Tibial nerve (tissue), 4 donors: ENCODE measurements at places on chromosomes 2 and 18.

GRCh38 chr2:81658227-81658626 lies 1353.7 kb upstream of the LRRTM1 start:
- no peaks in the 10 kb centered on the region for H3K4me1 ChIP-seq
- H3K4me3 ChIP-seq: no peak overlapping the region
- H3K27ac ChIP-seq: no peak overlapping the region
- no peak for DNase-seq
- no peaks in the 10 kb centered on the region for H3K27me3 ChIP-seq

GRCh38 chr18:49399003-49399402 lies 61.4 kb downstream of the DYM start:
- H3K27ac ChIP-seq: no peak overlapping the region
- no peak overlapping the region for H3K4me3 ChIP-seq
- no peaks in the 10 kb centered on the region for H3K4me1 ChIP-seq
- no peak for DNase-seq
- no peaks in the 10 kb centered on the region for H3K27me3 ChIP-seq

- H3K4me3 ChIP-seq: no peak overlapping the region
- H3K4me1 ChIP-seq: no peaks in the 10 kb centered on the region
- no peak overlapping the region for H3K27ac ChIP-seq
- H3K27me3 ChIP-seq: no peaks in the 10 kb centered on the region
These were observed 14.1 kb downstream of the LIMS1 start for GRCh38 chr2:108548208-108549003.

- H3K27me3 ChIP-seq: peaks cover 6% of the 10 kb centered on the region
- no peak for DNase-seq
- H3K4me1 ChIP-seq: no peaks in the 10 kb centered on the region
These were observed 86.6 kb upstream of the EPC2 start for GRCh38 chr2:148557844-148558436.

DNA sequence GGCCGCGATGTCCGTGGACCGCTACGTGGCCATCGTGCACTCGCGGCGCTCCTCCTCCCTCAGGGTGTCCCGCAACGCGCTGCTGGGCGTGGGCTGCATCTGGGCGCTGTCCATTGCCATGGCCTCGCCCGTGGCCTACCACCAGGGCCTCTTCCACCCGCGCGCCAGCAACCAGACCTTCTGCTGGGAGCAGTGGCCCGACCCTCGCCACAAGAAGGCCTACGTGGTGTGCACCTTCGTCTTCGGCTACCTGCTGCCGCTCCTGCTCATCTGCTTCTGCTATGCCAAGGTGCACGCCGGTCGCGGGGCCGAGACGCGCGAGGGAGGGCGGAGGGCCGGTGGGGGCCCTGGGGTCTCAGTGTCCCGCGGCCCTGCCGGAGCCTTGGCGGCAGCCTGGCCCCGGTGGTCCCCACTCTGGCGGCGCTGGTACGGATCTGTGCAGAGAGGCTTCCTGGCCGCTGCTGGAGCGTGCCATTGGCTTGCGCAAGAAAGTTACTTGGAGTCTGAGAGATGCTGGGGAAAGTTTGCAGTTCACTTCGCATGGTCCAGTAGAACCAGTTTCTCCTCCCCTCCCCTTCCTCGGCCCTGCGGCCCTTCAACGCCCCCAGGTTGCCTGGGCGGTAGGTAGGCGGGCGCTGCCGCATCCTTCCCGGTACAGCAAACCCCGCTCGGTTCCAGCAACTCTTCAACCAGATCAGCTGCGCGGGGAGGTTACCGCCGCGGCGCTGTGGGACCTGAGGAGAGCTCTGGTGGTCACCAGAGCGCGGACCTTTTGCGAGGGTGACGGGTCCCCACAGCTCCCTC lies 1.5 kb downstream of the GALR1 start:
- no peaks in the 10 kb centered on the region for H3K36me3 ChIP-seq
- no peak for DNase-seq
- H3K27me3 ChIP-seq: no peaks in the 10 kb centered on the region
- H3K4me1 ChIP-seq: peaks cover 8% of the 10 kb centered on the region
- H3K4me3 ChIP-seq: no peak overlapping the region

- no peak for DNase-seq
- no peak overlapping the region for H3K27ac ChIP-seq
- no peaks in the 10 kb centered on the region for H3K4me1 ChIP-seq
These were observed 34.2 kb downstream of the MRPS9 start for GRCh38 chr2:105072039-105072438.

GRCh38 chr2:186675380-186675779 lies 18.5 kb upstream of the FAM171B start:
- DNase-seq: no peak
- H3K27me3 ChIP-seq: no peaks in the 10 kb centered on the region
- no peak overlapping the region for H3K27ac ChIP-seq
- H3K36me3 ChIP-seq: peaks cover 21% of the 10 kb centered on the region

GRCh38 chr2:232843834-232844233 lies 26.2 kb upstream of the SNORC start:
- peaks cover 2% of the 10 kb centered on the region for H3K4me1 ChIP-seq
- H3K4me3 ChIP-seq: no peak overlapping the region
- H3K27ac ChIP-seq: no peak overlapping the region
- peaks cover 34% of the 10 kb centered on the region for H3K36me3 ChIP-seq
- DNase-seq: no peak

DNA sequence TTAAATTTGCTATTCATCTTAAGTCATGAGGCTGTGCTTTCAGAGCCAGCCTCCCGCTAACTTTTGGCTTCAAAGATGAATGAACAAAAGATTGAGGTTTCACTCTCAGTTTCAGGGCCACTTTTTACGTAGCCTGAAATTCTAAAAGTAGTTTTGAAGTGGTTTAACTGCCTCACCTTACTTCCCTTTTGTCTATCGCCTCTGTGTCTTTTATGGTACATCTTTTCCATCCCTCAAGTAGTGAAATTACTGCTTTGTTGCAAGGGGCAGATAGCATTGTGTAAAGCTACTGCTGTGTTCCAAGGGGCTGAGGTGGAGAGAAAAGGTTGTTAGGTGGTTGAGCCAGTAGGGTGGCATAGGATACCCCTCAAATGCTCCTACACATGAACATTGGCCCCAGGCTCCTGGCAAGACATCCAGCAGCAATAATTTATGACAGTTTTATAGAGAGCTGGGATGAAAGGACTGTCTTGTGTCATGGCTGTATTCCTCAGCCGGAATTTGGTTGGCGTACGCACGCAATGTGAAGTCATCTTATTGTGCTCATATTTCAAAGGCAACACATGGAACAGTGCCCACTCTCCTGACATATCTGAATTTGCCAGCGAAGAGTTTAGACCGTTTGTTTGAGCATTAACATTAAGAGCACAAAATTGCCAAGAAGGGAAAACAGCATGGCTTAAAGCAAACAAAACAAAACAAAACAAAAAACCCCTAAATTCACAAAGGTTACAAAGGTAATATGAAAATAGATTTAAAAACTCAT lies 32.2 kb downstream of the QPCT start:
- DNase-seq: peak; percentile 70
- H3K27me3 ChIP-seq: no peaks in the 10 kb centered on the region
- H3K27ac ChIP-seq: peak overlapping the region; percentile 89

DNA sequence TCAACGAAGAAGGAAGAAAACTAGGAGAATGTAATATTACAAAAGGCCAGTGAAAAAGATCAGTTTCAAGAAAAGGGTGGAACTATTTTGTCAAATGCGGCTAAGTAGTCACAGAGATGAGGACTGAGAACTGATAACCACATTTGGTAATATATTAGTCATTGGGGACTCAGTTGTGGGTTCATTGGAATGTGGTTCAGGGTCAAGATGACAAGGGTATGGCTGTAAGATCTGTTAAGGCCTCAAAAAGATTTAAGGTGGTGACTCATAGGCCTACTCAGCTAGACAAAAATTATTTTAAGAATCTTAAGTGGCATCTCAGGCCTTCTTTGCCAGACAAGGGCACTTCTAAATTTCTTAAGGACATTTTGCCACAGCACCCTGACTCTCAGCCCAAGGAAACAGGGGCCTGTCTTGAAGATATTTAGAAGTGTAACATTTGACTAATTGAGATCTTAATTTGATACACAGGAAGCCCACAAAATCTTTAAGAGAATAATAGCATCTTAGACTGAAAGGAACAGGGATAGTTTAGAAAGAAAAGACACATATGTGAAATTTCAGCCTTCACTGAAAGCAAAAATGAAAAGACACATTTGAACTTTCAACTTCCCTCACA lies 81.3 kb downstream of the STRADB start:
- no peak overlapping the region for H3K4me3 ChIP-seq
- no peak overlapping the region for H3K27ac ChIP-seq
- no peaks in the 10 kb centered on the region for H3K36me3 ChIP-seq
- no peaks in the 10 kb centered on the region for H3K27me3 ChIP-seq

GRCh38 chr2:6183226-6183625 lies 491.0 kb downstream of the SOX11 start:
- no peaks in the 10 kb centered on the region for H3K36me3 ChIP-seq
- H3K4me1 ChIP-seq: no peaks in the 10 kb centered on the region

DNA sequence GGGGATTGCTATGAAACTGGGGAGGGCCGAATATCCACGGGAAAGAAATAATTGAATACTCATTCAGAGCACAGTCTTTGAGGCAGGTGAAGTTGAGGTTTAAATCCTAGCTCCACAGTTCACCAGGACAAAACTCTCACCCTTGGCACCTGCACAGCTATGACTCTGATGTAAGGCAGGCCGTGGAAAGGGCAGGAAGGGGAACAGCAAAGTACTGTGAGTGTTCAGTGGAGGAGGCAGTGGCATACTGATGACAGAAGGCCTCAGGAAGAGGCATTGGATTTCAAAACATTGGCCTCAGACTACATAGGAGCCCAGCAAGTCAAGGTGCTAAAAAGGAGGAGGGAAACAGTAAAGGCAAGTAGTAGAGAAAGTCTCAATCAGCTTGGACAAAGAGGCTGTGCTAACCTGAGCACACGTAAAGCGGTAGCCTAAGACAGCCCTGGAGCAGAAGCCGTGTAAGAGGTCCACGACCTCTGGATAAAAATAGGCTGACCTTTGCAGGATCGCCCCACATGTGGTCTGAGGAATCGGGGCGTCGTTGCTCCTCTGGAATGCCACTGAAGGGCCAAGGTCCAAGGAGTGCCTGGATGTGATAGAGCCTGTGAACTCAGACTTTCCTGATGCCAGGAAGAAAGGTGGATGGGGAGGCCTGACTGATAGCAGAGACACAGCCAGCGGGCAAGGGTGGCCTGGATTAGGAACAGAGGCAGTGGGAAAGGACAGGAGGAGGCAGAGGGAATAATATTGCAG lies 243.6 kb downstream of the PID1 start:
- no peaks in the 10 kb centered on the region for H3K36me3 ChIP-seq
- DNase-seq: no peak
- no peaks in the 10 kb centered on the region for H3K4me1 ChIP-seq
- no peak overlapping the region for H3K4me3 ChIP-seq

DNA sequence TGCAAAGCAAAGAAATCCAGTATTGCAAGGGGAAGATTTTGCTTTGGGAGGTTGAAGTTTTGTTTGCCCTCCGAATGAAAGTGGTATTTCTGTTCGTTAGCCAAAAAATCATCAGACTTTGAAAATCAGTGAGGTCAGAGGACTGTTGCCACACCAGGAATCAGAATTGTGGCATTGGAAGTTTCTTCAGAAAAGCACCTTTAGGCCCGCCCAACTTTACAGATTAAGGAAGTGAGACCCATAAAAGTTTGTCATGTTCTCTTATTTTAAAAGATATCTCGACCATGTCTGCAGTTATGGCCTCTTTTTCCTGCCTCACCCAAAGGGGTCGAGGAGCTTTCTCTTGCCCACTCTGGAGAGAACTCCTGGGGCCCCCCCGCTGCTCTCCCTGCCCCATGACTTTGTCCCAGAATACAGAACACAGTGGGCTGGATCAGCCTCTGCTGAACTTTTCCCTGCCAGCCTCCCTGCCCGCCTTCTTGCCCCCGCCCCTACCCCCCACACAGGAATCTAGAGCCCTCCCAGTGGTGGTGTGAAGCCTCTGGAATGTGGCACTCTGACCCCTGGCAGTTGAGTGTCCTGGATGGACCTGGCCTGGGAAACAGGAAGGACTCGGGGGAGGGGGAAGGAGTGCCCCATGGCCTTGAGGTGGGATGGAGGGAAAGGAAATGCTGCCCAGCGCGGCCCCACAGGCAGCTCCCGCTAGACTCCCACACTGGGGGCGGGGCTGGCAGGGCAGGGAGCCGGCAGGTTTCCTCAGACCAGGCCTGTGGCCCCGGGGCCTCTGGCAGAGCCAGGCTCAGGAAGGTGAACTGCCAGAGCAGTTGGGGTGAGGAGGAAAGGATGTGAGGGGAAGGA lies 25.3 kb downstream of the CRIM1 start:
- no peak overlapping the region for H3K27ac ChIP-seq
- no peaks in the 10 kb centered on the region for H3K27me3 ChIP-seq
- peaks cover 53% of the 10 kb centered on the region for H3K4me1 ChIP-seq
- H3K36me3 ChIP-seq: no peaks in the 10 kb centered on the region
- no peak for DNase-seq

DNA sequence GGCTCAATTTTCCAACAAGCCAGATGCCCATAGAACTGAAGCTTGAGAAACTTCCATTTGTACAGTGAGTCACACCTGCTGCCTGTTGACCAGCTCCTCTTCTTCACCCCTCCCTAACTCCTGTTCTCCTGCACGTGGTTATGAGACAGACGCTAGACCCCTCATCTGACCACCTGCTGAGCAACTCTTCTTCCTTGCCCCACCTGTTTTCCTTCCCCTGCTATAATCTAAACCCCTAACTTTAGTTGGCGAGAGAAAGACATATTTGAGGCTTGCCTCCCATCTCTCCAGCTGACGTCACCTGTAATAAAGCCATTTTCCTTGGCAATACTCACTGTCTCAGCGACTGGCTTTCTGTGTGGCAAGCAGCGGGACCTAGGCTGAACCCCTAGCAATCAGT lies 22.3 kb upstream of the ITM2C start:
- DNase-seq: no peak
- H3K4me1 ChIP-seq: no peaks in the 10 kb centered on the region
- H3K27me3 ChIP-seq: no peaks in the 10 kb centered on the region
- no peaks in the 10 kb centered on the region for H3K36me3 ChIP-seq
- H3K4me3 ChIP-seq: no peak overlapping the region

- no peaks in the 10 kb centered on the region for H3K36me3 ChIP-seq
- H3K27me3 ChIP-seq: no peaks in the 10 kb centered on the region
- peaks cover 9% of the 10 kb centered on the region for H3K4me1 ChIP-seq
- H3K27ac ChIP-seq: no peak overlapping the region
These were observed 19.2 kb upstream of the NCKAP1 start for GRCh38 chr2:183057333-183057985.

DNA sequence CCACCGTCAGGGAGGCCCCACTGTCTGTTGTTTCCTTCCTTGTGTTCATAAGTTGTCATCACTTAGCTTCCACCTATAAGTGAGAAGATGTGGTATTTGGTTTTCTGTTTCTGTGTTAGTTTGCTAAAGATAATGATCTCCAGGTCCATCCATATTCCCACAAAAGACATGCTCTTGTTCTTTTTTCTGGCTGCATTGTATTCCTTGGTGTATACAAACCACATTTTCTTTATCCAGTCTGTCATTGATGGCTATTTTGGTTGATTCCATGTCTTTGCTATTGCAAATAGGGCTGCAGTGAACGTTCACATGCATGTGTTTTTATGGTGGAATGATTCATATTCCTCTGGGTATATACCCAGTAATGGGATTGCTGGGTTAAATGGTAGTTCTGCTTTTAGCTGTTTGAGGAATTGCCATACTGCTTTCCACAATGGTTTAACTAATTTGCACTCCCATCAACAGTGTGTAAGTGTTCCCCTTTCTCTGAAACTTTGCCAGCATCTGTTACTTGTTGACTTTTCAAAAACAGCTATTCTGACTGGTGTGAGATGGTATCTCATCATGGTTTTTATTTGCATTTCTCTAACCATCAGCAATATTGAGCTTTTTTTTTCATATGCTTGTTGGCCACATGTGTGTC lies 156.6 kb upstream of the NOSTRIN start:
- H3K27me3 ChIP-seq: no peaks in the 10 kb centered on the region
- no peak overlapping the region for H3K4me3 ChIP-seq
- H3K36me3 ChIP-seq: no peaks in the 10 kb centered on the region
- DNase-seq: no peak
- no peaks in the 10 kb centered on the region for H3K4me1 ChIP-seq
